ENCODE measurements at places on chromosomes 4 and X. TPM values are rescaled to one million over a fixed set of nuclear protein-coding genes. Genes with fewer than 3 reads are reported as not detected.

CXCR3 gene
- not detected for total RNA-seq

NWD2 gene
- total RNA-seq = not detected

HMGB2 gene
- 22.9 TPM for total RNA-seq

CLNK gene
- not detected for total RNA-seq

TCEANC gene
- 2.7 TPM for total RNA-seq

FOXR2 gene
- not detected for total RNA-seq

COL4A6 gene
- 62.2 TPM for total RNA-seq

TSPAN5 gene
- 53.8 TPM for total RNA-seq

PPP2R2C gene
- total RNA-seq = 0.07 TPM

PCSK1N gene
- 10.7 TPM for total RNA-seq

GABRQ gene
- total RNA-seq = not detected

MAGEA10 gene
- not detected for total RNA-seq

GPR119 gene
- not detected for total RNA-seq

MAGED2 gene
- total RNA-seq = 254 TPM

GJB1 gene
- not detected for total RNA-seq

REPS2 gene
- total RNA-seq = 0.72 TPM

NPY5R gene
- 0.10 TPM for total RNA-seq

SLC9A7 gene
- 119 TPM for total RNA-seq

DAPP1 gene
- total RNA-seq = not detected

GLUD2 gene
- 1.7 TPM for total RNA-seq

EOLA2 gene
- total RNA-seq = 22.9 TPM

ETDA gene
- not detected for total RNA-seq

SEC24B gene
- total RNA-seq = 23.8 TPM

SLC25A43 gene
- total RNA-seq = 28.3 TPM

GSX2 gene
- not detected for total RNA-seq

LGI2 gene
- total RNA-seq = 0.23 TPM

GPC3 gene
- total RNA-seq = 19.5 TPM

HTT gene
- 76.5 TPM for total RNA-seq

RPS6KA6 gene
- total RNA-seq = 2.3 TPM

CXCL1 gene
- total RNA-seq = 120 TPM

GYG2 gene
- total RNA-seq = 0.86 TPM

SHISA3 gene
- 12.9 TPM for total RNA-seq

MAP7D3 gene
- 14.9 TPM for total RNA-seq

CCSER1 gene
- total RNA-seq = 0.20 TPM

RNF150 gene
- total RNA-seq = 3.3 TPM

FBXO8 gene
- total RNA-seq = 26.0 TPM

MYOZ2 gene
- total RNA-seq = 1.4 TPM

CCDC149 gene
- total RNA-seq = 12.6 TPM

F8 gene
- total RNA-seq = 4.0 TPM

JAKMIP1 gene
- total RNA-seq = not detected

TNIP3 gene
- 0.26 TPM for total RNA-seq

NAA11 gene
- not detected for total RNA-seq

SSX1 gene
- total RNA-seq = not detected

CENPE gene
- 5.5 TPM for total RNA-seq

GPR82 gene
- not detected for total RNA-seq

MAGEA9B gene
- not detected for total RNA-seq

PRRG3 gene
- not detected for total RNA-seq

GDI1 gene
- total RNA-seq = 118 TPM

UGT2B7 gene
- total RNA-seq = not detected

SASH3 gene
- not detected for total RNA-seq

OFD1 gene
- total RNA-seq = 11.4 TPM
